ENCODE measurements at places on chromosomes 6 and 20. TPM values are rescaled to one million over a fixed set of nuclear protein-coding genes. Genes with fewer than 3 reads are reported as not detected.

DNA sequence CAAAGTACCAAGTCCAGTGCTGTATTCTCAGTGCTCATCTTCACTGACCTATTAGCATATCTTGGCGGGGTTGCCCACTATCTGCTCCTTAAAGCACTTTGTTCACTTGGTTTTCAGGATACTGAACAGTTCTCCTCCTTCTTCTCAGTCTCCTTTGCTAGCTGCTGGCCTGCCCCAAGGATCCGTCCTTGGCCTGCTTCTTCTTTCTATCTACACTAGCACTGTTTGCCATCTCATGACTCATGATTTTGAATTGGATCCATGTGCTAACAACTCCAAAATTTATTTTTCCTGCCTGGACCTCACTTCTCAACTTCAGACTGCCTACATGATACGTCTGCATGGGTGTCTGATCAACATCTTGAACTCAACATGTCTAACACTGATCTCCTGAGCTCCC, 15.5 kb downstream of the TPD52L1 start:
- DNase-seq: no peak
- H3K27me3 ChIP-seq: no peaks in the 10 kb centered on the region
- no peaks in the 10 kb centered on the region for H3K36me3 ChIP-seq

DNA sequence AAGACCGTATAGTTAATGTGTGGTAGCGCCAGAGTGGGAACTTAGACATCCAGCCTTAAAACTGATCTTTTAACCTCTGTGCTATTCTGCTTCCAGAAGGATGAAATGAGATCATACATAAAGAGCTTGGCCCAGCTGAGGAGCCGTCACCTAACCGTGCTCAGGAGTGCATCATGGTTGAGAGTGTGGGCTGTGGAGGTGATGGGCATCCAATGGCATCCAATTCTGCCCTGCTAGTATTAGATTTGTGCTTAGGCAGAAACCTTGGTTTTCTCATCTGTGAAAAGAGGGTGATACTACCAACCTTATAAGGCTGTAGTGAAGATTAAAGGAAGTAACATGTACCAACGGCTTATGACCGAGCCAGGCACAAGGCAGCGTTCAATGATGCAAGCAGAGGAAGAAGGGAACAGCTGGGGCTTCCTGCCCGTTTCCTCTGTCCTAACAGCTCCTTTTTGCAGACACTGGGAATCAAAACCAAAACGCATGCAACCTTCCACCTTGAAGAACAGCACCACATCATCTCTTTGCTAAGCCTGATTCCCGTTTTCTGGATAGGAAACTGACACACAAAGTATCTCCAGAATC, 1.3 kb downstream of the SLC22A16 start:
- H3K27me3 ChIP-seq: peaks cover 6% of the 10 kb centered on the region
- no peak overlapping the region for H3K27ac ChIP-seq
- peaks cover 8% of the 10 kb centered on the region for H3K4me1 ChIP-seq
- DNase-seq: no peak
- H3K4me3 ChIP-seq: no peak overlapping the region

DNA sequence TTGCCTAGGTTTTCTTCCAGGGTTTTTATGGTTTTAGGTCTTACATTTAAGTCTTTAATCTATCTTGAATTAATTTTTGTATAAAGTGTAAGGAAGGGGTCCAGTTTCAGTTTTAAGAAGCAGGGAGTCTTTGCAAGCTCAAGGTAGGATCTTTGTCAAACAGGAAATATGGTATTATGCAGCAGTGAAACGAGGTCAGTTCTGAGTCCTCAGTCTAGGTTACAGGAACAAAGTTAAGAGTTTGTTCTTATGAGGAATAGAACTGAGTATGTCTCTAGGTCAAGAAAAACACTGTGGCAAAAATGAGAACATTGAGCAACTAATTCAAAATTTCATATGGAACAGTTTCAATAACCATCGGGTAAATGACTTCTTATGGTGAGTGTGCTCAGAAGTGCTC, 63.6 kb downstream of the GCLC start:
- H3K27me3 ChIP-seq: peaks cover 4% of the 10 kb centered on the region
- H3K4me3 ChIP-seq: no peak overlapping the region
- H3K27ac ChIP-seq: no peak overlapping the region
- H3K36me3 ChIP-seq: no peaks in the 10 kb centered on the region

Gene C2
- total RNA-seq: 3.2 TPM

Gene DDAH2
- total RNA-seq: 7.4 TPM

Gene TNNC2
- not detected for total RNA-seq

Gene C20orf202
- not detected for total RNA-seq

Data from CD4-positive, alpha-beta memory T cell (primary cell).